ENCODE measurements at places on chromosomes 6 and 20.
A peak's percentile ranks its signal among the peaks of the same experiment; 100 is the strongest.

- DNase-seq: no peak
Observed at GRCh38 chr6:162770955-162771354, 43.2 kb downstream of the PACRG start.

- no peak for DNase-seq
Observed at GRCh38 chr6:161091972-161092701, 100.6 kb downstream of the MAP3K4 start.

DNA sequence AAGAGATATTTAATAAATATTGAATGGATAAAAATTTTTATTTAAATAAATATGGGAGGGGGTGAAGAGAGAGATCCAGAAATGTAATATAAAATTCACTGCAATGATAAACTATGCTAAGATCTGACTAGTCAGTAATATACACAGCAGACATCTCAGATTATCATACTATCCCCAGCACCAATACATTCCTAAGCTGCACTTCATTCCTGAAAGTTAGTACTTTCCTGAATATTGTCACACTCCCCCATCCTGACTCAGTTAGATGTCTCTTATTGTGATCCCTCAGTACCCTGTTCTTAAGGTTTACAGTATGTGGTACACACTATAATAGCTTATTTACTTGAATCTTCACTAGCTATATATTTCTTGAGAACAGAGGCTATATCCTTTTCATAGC lies 88.3 kb upstream of the KCNQ5 start:
- DNase-seq: no peak

GRCh38 chr20:26167499-26167898 lies 470.8 kb upstream of the ZNF337 start:
- no peak for DNase-seq

- no peak for DNase-seq
Observed at GRCh38 chr20:38947931-38948362, 14.2 kb upstream of the DHX35 start.

DNA sequence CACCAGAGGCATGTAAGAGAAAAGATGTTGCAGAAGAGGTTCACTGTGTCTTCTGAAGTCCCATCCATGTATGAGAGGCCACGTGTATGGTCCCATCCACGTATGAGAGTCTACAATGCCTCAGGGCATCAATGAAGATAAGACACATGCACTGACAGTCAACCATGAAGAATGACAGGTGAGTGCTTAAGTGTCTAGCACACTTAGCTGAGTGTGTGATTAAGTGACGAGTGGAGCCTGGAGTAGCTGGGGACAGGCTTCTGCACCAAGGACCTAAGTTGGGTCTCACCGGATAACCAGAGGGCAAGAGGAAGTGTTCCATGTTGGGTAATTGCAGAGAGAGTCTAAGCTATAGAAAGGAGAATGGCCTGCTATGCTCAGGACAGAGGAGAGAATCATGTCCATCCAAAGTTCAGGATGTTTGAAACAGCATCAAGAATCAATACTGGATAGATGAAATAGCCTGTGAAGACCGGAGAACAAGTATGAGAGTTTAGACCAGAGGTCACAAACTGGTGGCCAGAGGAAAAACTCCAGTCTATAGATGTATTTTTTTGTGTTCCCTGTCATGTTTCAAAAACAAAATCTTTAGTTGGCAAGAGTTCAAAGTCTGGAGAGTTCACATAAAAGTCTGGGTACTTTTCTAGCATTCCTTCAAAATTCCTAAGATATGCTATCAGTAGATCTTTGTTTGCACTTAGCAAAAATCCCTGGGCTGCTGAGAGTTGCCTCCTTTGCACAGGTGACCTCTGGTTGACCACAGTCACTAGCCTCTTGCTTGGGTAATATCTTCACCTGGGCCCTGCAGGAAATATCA lies 165.8 kb downstream of the KIF16B start:
- DNase-seq: no peak

- DNase-seq: peak; percentile 58
Observed at GRCh38 chr6:28977341-28978132, 27.6 kb downstream of the ZNF311 start.

DNA sequence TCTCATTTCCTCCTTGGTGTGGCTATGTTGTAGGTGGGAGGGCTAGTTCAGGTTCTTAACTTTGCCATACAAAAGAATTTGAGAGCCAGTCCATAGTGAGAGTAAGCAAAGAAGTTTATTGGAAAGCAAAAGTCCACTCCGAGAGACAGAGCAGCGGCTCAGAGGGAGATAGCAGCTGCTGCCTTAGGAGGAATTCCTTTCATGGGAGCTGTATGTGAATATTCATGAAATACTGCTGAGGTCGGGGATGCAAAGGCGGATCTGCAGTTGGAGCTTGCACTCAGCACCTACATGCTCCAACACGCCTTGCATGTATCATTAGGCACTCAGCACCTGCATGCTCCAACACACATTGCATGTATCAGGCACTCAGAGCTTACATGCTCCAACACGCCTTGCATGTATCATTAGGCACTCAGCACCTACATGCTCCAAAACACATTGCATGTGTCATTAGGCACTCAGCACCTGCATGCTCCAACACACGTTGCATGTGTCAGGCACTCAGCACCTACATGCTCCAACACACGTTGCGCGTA lies 54.9 kb downstream of the CDH4 start:
- no peak for DNase-seq

- DNase-seq: no peak
Observed at GRCh38 chr6:1242021-1242420, 69.9 kb upstream of the FOXQ1 start.

GRCh38 chr20:31849306-31849930 lies 4.0 kb upstream of the FOXS1 start:
- DNase-seq: no peak

- no peak for DNase-seq
Observed at GRCh38 chr20:54820392-54820791, 345.0 kb downstream of the DOK5 start.

- DNase-seq: no peak
Observed at GRCh38 chr6:126784161-126784790, 334.2 kb upstream of the RSPO3 start.

- DNase-seq: no peak
Observed at GRCh38 chr6:127085181-127085580, 33.3 kb upstream of the RSPO3 start.

- no peak for DNase-seq
Observed at GRCh38 chr20:40144581-40144980, 544.5 kb downstream of the MAFB start.

GRCh38 chr6:163438940-163439335 lies 24.4 kb downstream of the QKI start:
- peak; percentile 7 for DNase-seq

DNA sequence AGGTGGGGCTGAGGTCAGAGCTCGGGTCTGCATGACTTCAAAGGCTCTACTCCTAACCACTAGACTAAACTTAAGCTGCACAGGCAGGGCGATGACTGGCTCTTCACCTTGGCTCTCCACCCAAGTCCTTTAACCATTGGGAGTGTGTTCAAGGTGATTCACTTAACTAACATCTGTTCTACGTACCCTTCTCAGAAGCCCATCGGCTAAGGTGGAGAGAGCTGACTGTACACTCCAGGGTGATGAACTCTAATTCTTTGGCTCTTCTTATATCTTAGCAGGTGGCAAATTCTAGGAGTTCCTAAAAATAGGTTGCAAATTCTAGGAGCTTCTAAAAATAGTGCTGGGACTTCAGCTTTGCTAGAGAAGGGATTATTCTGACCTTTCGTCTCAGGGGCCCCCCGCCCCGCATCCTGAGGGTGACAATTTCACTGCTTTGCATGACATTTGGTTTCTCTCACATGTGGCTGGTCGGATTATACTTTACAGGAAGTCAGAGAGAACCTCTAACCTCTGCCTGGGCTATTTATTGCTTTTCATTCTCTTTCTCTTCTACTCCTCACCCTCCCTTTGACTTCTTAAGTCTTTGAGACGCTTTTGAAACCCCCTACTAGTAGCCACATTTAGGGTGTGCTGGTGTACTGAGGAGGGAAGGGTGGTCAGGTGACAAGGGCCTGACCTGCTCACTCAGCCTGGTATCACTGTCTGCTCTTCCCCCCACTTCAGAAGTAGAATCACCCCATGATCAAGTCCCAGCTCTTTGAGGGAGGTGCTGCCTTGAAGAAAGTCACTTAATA lies 55.5 kb downstream of the PRDM1 start:
- DNase-seq: peak; percentile 51

DNA sequence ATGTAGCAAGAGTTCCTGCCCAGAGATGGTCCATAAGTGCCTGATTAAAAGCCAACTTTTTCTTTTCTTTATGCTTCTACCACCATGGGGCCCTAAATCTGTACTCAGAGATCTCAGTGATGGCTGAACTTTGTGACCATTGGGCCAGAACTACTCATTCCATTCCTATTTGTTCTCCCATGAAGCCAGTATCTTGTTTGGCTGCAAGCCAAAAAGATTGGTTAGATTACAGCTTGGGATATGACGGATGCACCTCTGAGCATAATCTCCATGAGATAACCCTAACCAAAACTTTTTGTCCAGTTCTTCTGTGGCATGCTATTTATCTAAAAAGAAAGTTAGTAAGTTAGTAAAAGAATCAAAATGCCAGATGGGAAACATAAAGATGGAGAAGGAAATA lies 72.2 kb downstream of the PLCB4 start:
- DNase-seq: no peak

- DNase-seq: no peak
Observed at GRCh38 chr6:64547594-64548268, 912.1 kb downstream of the PHF3 start.

GRCh38 chr20:10375191-10375590 lies 58.8 kb downstream of the MKKS start:
- no peak for DNase-seq

DNA sequence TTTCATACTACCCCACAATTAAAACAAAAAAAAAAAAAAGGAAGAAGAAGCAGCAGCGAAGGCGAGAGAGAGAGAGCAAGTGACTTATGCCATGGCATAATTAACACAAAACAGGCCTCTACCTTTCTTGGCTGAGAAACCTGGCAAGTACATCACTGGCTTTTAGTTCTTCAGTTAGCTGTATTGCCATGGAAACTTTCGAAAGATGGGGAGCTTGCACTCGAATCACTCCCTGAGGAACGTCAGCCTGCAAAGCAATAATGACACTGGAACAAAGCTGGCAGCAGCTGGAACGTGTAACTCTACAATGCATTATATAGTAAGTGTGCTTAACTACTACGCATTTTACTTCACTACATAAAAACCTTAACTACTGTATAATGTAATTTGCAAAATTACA lies 126.1 kb downstream of the ARHGAP18 start:
- DNase-seq: no peak

- DNase-seq: no peak
Observed at GRCh38 chr6:44381739-44382138, 5.8 kb upstream of the CDC5L start.

- peak; percentile 75 for DNase-seq
Observed at GRCh38 chr6:37210313-37210968, 40.5 kb downstream of the PIM1 start.

DNA sequence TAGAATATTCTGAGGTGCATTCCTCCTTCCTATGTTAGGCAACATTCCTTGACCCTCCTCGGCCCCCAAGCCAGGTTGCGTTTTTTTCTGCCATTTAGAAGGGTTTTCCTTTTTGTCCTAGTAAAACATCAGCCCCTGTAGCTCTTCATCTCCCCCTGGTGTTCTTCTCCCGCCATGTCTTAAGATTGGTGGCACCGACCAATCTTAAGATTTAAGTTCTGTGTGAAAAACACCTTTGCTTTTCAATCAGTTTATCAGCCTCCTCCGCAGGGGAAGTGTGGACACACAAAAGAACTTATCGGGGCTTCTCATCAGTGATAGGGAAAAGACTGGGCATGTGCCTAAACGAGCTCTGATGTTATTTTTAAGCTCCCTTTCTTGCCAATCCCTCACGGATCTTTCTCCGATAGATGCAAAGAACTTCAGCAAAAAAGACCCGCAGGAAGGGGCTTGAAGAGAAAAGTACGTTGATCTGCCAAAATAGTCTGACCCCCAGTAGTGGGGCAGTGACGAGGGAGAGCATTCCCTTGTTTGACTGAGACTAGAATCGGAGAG lies 719 bp upstream of the EDN1 start:
- peak; percentile 20 for DNase-seq

DNA sequence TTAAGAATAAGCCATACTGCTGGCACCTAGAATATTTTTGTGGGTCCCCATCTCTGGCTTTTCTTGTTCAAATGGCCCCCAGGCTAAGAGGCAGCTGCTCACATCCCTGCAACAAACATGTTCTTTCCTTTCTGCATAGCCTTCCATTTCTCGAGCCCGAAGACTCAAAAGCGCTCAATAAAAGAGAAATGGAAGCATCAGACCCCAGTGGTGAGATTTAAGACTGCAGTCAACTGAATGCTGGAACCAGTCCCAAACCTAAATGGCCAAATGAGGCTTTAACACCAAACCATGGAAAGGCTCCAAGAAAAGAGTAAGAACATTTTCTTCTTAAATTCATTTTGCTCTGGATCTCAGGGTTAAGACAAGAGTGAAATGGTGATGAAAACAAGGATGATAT lies 122.1 kb upstream of the TRAF3IP2 start:
- DNase-seq: no peak

DNA sequence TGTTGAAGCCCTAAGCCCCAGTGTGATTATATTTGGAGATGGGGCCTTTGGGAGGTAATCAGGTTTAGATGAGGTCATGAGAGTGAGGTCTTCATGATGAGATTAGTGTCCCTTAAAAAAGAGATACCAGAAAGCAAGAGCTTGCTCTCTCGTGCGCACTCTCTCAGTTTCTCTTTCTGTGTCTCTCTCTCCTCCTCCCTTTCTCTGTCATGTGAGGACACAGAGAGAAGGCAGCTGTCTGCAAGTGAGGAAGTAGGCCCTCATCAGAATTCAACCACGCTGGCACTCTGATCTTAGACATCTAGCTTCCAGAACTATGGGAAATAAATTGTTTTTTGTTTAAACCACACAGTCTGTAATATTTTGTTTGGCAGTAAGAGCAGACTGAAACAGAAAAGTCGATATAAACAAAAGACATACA lies 180.5 kb downstream of the IBTK start:
- peak; percentile 9 for DNase-seq

DNA sequence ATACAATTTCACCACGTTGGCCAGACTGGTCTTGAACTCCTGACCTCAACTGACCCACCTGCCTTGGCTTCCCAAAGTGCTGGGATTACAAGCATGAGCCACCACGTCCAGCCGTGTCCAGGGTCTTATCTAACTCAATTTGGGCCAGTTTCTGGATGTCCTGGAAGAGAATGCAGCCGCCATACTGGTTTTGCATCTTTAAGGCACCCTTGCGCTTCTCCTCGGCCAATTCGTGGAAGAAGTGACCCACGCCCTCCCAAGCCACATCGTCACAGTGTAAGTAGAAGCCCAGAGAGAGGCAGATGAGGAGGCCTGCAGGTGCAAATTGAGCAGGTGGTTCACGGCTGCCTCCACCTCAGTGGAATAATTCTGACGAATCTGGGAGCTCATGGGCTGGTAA lies 3.7 kb upstream of the ZNF335 start:
- DNase-seq: no peak

All from CD4-positive, alpha-beta T cell (primary cell).